Right renal cortex interstitium (tissue), 3 donors: ENCODE measurements at places on chromosomes 7 and 10. TPM values are rescaled to one million over a fixed set of nuclear protein-coding genes. Genes with fewer than 3 reads are reported as not detected.

GRCh38 chr10:22649390-22649841 lies 65.0 kb downstream of the PIP4K2A start:
- no peak for DNase-seq

GRCh38 chr7:70710011-70710480 lies 421.9 kb upstream of the GALNT17 start:
- DNase-seq = no peak

GRCh38 chr10:22805304-22805703 lies 90.9 kb upstream of the PIP4K2A start:
- DNase-seq = no peak

- no peak for DNase-seq
Observed at GRCh38 chr7:13989949-13990305, 461 bp upstream of the ETV1 start.

GRCh38 chr7:38463277-38464225 lies 167.6 kb downstream of the AMPH start:
- no peak for DNase-seq

Gene NRP1
- 160 TPM for polyA plus RNA-seq

- DNase-seq = no peak
Observed at GRCh38 chr10:58511765-58512490, 744 bp upstream of the BICC1 start.

DNA sequence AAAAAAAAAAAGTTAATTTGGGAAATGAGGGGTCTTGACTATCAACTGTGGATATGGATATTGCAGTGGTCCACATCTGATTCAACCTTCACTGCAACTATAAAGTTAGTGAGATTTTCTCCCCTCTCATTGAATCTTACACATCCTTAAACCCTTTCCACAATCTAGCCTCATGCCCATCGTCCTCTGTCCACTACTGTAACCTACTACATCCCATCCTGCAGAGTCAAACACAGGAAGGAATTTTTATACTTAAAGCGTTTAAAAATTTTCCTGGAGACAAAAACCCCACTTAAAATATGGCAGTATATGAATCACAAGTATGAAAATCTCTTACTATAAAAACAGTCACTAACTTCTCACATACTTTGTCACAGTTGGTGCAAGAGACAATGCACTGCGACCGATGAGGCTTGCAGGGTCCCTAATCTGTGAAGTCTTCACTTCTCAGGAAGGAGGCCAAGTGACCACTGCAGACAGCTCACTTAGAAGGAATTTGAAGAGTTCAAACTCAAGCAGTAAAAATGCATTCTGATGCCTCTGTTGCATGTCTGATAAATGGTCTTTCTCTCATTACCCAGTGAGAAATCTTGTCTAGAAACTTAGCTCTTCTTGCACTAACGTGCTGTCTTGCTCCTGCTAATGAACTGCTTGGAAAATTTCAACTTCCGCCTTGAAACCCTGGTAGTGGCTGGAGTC lies 50.3 kb upstream of the ST8SIA6 start:
- no peak for DNase-seq

DNA sequence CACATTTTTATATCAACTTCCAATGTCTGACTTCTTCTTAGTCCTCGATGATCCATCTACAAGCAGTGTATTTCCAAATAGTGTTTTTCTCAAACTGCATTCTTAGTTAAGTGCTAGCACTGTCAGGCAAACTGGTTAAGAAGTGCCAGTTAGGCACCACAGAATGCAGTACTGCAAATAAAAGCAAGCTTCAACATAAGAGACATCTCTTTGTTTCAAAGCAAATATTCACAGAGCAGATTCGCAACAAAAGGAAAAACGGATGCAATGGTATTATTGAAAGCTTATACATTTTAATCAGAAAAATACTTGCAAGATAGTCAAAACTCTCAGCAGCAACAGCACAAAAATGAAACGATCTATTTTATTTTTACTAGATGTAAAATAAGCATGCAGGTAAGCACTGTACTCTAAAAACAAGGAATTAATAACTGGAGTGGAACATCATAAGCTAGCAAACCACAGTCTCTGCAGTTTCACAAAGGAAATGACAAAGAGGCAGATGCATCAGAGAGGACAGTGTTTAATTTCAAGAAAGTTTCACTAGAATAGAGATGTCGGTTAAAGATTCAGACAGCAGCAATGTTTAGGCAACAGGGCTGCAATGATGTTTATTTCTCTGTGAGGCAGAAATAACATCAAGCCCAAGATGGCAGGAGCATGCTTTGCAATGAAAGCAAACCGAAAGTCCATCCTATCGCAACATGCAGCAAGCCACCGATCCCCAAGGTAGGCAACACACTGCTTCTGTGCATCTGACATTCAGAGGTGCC lies 82.0 kb downstream of the FGFR2 start:
- no peak for DNase-seq

Gene ITPRID1
- polyA plus RNA-seq = not detected

- no peak for DNase-seq
Observed at GRCh38 chr10:4093438-4093837, 308.4 kb upstream of the KLF6 start.

- no peak for DNase-seq
Observed at GRCh38 chr10:132001238-132001972, 19.7 kb upstream of the BNIP3 start.

Gene UPK3B
- polyA plus RNA-seq = 0.17 TPM

DNA sequence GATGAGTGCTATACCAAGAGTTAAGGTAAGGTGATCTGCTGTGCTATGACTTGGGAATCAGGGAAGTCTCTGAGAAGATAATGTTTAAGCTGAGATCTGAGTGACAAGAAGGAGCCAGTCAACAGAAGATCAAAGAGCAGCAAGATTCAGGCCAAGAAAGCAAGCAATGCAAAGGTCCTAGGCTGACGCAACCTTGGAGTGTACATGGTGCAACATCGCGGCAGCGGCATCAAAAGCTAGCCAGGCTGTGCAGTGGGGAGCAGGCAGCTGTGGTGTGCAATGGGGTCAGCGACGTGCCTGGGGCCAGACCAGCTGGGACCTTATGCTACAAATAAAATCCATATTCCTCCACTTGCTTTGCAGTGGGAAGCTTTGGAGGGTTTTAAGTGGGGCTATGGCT lies 324.1 kb downstream of the LRMDA start:
- no peak for DNase-seq

Gene CLDN4
- polyA plus RNA-seq = 91.4 TPM

DNA sequence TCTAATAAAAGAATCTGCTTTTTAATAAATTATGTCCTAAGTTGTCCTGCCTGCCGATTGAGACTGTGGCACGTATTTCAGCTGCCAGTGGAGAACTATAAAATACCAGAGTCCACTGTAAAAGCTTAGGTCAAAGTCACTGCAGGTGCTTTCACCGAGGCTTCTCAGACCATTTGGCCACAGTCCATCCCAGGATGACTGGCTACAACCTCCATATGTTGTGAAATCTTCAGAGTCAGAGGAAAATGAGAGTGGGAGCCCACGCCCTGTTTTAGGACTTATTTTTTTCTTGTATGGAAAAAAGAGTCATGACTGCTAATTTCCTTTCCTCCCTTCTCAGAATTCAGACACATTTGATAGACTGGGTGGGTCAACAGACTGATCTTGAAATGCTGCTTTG lies 182.9 kb downstream of the ANK3 start:
- no peak for DNase-seq

- DNase-seq = no peak
Observed at GRCh38 chr10:46526682-46527038, 29.8 kb downstream of the GPRIN2 start.

Gene DNAJC30
- 9.1 TPM for polyA plus RNA-seq

- no peak for DNase-seq
Observed at GRCh38 chr7:7992506-7992905, 23.9 kb downstream of the GLCCI1 start.

GRCh38 chr10:50367732-50368131 lies 116.4 kb upstream of the ASAH2 start:
- DNase-seq = no peak

GRCh38 chr10:17134737-17135260 lies 5.2 kb upstream of the CUBN start:
- DNase-seq = no peak

GRCh38 chr10:80487791-80488538 lies 33.9 kb downstream of the TSPAN14 start:
- no peak for DNase-seq

GRCh38 chr10:77417806-77418640 lies 219.6 kb downstream of the KCNMA1 start:
- no peak for DNase-seq

Gene ST8SIA6
- polyA plus RNA-seq = 1.3 TPM

DNA sequence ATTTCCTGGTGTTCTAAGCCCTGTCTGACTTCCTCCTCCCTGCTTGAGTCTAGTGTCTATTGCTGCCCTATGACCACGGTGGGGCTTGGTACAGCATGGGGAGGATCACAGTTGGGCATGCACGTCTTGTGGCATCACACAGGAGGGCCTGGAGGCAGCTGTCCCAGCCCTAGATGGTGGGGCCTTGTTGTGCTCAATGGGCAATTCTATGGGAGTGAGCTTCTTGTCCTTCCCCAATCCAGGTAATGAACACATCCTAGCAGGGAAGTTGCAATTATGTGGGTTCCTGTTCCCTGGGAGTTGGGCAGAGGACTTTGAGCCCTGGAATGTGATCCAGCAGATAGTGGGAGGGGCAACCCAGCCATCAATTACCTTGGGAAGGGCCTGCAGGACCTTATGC lies 10.8 kb upstream of the FAM3C start:
- no peak for DNase-seq
